NCI-H1092 (cell line): ENCODE measurements at places on chromosomes 16 and 17.

- DNase-seq = peak; percentile 62
Measured at GRCh38 chr17:74431568-74432423, at the start of gene GPRC5C. Gene GPRC5C, plus strand, starts transcription at chr17:74432088. Its CDS starts 7,689 bp downstream, at chr17:74439777.

DNA sequence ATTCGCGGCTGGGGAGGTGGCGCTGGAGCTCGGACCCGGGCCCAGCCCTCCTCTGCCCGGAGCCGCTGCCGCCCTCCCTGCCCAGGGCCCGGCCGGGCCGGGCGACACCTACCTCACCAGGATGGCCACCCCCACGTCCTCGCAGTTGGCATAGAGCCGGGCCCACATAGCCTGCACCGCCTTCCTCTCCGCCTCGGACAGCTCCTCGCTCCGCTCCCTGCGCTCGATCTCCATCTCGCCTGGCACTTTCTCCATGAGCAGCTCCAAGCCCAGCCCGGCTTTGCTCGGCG lies 276 bp downstream of the CYGB start:
- no peak for DNase-seq

- peak; percentile 37 for DNase-seq
Measured at GRCh38 chr16:85557971-85558657, 55.0 kb upstream of the GSE1 start.

DNA sequence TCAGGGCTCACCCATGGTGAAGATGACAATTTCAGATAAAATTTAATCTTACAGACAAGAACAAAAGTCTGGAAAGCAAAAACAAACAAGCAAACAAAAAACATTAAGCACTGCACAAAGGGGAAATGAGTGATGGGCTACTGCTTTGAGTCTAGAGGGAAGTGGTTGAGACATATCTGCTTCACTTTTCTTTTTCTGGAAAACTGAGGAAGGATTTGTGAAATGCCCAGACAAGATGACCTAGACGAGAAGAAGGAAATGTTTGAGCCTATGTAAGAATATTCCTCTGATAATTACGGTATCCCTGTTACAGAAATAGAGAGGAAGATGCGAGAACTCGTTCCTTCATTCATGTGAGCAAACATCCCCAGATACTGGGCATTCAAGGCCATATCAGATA lies 11.5 kb upstream of the HYDIN start:
- no peak for DNase-seq

DNA sequence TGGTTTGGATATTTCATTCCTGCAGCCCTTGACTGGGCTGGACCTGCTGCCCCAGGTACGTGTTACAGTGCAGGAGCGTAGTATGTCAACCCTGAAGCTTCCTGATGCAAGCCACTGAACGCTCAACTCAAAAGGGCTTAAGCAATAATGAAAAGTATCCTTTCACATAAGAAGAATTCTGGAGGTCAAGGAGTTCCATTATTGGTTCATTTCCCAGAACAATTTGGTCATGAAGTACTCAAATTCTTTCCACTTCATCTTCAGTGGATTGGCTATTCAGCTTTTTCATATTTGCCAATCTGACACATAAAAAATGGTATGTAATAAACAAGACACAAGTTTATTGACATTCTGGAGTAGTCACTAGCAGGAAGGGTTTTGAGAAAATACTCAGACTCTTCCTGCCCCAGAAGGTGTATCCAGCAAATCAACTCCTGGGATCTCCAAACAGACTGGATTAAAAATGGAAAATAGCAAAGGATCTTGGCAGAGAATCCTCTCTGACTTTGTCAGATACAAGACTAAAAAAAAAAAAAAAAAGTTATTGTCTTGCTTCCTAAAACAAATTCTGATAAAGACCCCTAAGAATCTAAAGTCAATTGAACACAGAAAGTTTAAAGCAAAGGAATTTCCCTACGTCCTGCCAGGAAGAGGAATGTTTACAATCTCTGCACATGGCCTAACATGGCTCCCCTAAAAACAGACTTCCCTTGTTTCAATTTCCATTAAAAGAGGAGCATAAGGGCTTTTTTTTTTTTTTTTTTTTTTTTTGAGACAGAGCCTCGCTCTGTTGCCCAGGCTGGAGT lies 37.5 kb upstream of the WSB1 start:
- no peak for DNase-seq

DNA sequence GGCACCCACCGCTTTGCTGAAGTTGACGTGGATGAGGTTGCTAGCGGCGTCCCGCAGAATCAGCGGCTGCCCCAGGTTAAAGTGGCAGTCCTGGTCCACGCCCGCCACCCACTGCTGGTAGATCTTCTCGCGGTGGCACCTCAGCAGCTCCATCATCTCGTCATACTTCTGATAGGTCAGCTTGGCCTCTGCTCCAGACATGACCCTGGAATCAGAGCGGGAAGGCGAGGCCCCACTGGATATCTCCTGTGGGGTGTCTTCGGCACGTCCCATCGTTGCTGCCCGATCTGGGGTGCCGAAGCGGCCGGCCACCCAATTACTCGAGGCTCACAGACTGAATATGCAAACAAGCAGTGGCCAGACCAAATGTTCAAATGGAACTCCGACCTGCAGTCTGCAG lies 16.5 kb downstream of the DNAH17 start:
- DNase-seq = no peak

DNA sequence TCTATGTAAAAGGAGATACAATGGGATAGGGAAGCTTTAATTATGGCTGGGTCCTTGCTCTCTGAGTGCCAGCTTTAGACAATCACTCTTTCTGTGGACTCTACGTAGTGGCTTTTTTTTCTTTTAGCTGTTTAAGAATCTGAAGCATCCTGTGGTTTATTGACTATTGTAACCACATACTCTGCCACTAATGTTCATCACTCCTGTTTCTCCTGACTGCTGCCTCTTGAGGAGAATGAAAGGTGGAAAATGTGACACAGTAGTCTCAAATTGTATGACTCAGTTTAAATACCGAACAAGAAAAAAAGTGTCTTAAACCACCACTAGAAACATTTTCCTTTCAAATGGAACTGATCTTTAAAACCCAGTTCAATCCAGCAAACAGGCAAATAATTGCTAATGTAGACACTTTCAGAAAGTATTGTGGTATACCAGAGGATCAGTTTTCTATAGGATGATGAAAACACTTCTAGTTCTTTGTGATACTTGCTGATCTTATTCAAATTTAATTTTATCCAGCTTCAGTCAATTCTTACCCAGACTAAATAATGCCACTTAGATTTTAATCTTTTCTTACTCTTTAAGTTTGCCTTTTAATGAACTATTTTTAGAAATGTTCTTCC lies 302.7 kb upstream of the PMFBP1 start:
- DNase-seq = no peak

GRCh38 chr17:50634224-50634914 lies at the start of gene ABCC3:
Gene ABCC3, plus strand, starts transcription at chr17:50634881. Its CDS starts 56 bp downstream, at chr17:50634937.
- DNase-seq = no peak

GRCh38 chr16:17294856-17295255 lies 175.9 kb downstream of the XYLT1 start:
- no peak for DNase-seq

GRCh38 chr17:39757931-39758873 lies 20.5 kb downstream of the GRB7 start:
- no peak for DNase-seq

GRCh38 chr17:38746849-38747462 lies 1.2 kb downstream of the PCGF2 start:
- DNase-seq = no peak

- DNase-seq = no peak
Measured at GRCh38 chr16:75697571-75697970, 3.7 kb downstream of the DUXB start.

- DNase-seq = no peak
Measured at GRCh38 chr16:64925166-64925565, 196.7 kb downstream of the CDH11 start.

- no peak for DNase-seq
Measured at GRCh38 chr17:75295201-75296158, 6.2 kb upstream of the SLC25A19 start.

- no peak for DNase-seq
Measured at GRCh38 chr16:62816971-62817519, 780.8 kb upstream of the CDH8 start.

- no peak for DNase-seq
Measured at GRCh38 chr17:82216301-82217119, 3.9 kb upstream of the CCDC57 start.

DNA sequence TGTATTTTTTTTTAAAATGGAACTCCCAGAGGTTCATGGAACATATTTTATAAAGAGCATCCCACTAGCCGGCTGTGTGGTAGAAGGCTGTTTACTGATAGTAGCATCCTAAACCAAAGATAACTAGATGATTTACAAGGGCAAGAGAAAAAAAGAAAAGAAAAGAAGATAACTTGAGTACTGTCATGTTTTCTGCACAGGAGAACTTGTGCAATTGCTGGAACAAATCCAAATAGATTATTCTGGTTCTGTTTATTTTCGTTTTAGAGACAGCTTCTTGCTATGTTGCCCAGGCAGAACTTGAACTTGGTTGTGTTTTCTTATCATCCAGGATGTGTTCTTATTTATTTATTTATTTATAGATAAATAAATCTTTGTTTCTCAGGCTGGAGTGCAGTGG lies 20.9 kb upstream of the PPM1D start:
- DNase-seq = no peak

DNA sequence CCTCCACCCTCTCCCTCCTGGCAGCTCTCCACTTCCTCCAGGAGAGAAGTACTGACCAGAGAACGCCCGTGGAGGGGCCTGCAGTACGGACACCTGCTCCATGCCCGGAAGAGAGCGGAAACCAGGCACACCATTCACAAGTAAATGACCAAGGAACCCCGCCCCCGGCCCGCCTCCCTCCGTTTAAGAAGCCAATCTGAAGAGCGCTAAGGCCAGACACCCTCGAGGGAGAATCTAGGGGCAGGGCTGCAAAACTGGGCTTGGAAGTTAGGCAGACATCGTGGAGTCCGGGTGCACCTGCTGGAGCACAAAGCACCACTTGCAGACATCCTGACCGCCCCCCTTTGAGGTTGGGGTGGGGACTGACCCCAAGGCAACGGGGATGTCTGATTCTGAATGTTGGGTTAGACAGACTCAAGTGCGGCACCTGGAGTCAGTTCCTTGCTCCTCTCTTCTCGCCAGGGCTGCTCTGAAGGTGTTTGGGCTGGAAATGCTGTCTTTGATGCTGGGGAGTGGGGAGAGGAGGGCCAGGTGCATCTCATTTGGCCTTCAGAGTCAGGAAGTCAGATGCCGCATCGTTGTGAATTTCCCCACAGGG lies 964 bp upstream of the FAAP100 start:
- peak; percentile 82 for DNase-seq

DNA sequence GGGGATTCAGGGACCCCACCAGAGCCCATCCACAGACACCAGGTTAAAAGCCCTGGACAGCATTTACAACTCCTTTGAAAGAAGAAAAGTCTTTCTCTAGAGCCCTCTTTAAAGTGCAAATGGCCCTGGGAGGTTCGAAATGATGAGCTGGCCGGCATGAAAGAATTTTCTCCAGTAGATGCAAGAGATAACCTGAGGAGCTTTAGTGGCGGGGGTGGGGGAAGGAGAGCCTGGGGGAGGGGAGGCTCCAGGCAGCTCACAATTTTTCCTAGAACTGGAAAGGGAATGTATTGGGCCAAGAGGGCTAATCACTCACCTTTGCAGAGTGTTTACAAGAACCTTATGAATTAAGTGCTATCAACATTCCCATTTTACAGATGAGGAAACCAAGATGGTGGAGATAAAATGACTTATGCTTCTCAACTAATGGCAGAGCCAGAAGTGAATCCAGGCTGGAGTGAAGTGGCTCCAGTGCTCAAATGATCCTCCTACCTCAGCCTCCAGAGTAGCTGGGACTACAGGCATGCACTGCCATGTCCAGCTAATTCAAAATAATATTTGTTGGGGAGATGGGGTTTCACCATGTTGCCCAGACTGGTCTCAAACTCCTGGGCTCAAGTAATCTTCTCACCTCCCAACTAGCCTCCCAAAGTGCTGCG lies 4.2 kb upstream of the CDH1 start:
- no peak for DNase-seq

DNA sequence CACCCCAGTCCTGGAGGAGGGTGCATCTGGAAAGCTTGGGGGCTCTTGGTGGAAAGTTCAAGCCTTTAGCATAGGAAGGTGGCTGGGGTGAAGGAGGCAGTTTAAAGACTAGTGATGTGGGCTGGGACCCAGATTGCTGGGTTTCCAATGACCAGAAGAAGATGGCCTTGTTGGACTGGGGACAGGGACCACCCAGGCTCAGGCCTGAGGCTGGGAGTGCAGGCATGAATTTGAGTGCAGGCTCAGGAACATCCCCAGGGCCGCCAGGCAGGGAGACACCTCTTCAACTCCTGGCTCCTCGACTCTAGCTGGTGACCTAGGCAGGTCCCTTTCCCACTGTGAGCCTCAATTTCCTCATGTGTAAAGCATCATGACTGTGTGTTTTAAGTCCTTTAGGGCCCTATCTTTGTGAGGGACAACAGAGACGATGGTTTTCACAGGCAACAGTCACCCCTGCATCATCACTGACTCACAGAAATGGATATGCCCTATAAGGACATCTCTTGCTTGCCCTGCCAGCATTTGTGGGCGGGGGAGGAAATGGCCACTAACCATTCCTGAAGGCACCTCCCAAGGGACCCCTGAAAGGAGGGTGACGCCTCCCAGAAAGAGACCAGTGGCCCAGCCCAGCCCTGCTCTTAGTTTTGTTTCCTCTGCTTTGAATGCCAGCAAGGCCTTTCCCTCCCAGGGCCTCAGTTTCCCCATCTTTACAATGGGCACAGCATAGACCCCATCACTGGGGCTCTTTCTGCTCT lies 11.1 kb downstream of the NLRC5 start:
- DNase-seq = no peak

- DNase-seq = no peak
Measured at GRCh38 chr17:1542316-1542715, 20.3 kb downstream of the PITPNA start.

- peak; percentile 70 for DNase-seq
Measured at GRCh38 chr17:78289802-78290363, 58.5 kb downstream of the TMEM235 start.

- DNase-seq = no peak
Measured at GRCh38 chr16:20874088-20874581, 26.0 kb downstream of the DCUN1D3 start.

GRCh38 chr16:80046261-80046660 lies 445.7 kb upstream of the MAF start:
- DNase-seq = no peak

DNA sequence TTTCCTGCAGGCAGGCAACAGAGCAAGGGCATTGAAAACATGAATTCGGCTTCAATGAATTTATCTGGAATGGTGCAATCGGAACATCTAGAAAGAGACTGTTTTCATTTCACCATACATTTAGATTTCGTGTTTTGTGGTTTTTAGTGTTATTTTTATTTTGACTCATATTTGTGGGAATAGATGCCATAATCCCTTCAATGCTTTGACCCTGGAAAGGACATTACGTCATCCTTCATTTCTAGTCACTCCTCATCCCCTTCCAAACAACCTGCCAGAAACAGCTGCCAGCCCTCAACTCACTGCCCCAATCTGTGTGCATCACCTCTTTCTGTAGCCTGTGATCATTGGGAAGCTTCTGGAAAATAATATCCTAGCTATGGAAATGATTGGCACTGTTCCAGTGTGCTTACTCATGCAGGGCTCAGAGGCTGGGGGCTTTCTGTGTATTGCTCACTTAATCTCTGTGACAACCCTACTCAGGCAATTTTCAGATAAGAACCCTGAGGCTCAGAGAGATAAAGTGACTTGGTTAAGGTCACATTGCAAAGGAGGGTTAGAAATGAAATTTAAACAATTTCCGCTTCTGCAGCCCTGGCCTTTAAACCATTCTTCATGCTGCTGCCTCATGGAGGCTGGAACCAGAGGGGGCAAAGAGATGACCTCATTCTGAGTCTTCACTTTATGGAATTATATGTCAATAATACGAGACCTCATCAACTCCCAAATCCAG lies 9.5 kb upstream of the KSR1 start:
- no peak for DNase-seq

- DNase-seq = no peak
Measured at GRCh38 chr17:74212209-74212912, 1.0 kb upstream of the TTYH2 start.
